ENCODE measurements at places on chromosomes 5 and 9.
A peak's percentile ranks its signal among the peaks of the same experiment; 100 is the strongest.

DNA sequence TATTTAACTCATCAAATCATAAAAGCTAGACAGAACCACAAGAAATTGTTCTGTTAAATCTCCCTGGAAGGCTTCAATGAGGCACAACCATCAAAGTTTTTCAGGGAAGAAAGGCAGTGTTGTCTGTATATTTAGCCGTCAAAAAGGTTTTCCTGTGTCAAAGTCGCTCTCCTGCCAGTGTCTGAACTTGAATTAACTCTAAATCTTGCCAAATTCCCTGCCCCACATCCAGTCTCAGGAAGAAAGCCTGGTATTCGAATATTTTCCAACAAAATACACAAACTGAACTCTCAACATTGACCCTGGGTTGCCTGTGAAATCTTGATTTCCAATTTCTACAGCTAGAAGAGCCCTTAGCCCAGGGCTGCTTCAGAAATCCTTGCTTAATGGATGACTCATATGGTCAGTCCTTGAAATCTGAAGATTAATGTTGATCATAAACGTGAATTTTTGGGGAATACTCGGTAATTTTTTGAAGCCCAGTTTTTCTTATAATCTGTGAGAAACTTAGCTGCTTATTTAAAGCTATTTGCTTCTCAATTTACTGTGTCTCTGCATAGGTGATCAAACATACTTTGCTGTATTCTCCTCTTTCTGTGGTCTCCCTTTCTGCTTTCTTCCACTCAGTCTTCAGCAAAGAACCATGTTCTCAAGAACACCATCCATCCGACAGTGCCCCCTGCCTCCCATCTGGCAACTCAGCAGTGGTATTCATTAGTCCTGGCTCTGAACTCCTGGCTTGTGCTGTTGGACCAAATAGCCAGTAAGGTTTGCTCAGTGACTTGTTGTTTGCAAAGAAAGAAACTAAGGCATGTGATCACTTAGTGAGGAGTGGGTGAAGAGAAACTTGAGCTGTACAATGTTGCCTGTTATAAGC, 58.9 kb downstream of the NREP start:
- DNase-seq: no peak

DNA sequence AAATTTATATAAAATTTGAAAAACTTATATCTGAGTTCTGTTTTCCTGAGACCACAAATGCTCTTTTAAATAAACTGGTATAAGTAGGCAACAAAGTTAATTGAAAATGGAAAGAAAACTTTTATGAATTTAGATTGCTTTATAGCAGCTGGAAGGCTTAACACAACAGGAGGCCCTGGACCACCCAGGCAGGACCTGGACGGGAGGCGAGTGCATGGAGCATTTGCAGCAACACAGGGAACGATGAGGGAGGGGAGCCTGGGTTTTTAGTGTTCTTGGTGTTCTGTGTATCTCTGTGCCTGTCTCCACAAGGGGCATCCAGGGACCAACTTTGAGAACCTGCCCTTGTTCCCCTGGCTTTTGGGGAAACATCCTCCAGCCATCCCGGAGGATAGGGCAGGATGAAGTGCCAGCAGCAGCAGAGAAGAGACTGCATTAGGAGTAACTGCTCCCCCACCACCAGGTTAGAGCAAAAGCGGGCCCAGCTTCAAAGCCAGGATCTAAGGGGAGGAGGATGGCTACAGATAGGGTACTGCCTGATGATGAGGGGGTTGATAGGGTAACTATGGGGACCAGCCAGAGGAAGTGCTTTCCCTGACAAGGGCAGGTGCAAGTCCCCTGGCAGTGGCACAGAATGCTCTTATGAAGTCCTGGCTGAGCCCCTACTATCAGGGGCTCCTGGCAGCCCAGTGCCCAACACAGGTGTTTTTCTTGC, 6.7 kb upstream of the SPATA31E1 start:
- peak; percentile 24 for DNase-seq

DNA sequence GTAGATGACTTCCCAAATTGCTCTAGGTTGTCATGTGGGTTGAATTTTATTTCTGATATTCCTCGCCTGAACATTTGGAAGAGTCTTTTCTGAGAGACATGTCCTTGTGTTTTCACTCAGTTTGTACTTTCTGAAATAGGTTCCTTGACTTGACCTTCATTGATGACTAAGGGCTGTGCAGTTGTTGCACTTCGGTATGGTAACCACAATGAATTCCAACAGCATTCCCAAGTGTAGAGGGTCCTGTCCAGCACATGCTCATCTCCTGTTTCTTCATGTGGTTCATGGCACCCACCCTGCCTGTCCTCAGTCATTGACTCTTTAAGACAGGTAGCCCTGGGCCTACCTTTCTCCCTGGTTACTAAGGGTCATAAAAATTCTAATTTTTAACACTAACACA, 527.8 kb downstream of the MTRR start:
- DNase-seq: no peak

DNA sequence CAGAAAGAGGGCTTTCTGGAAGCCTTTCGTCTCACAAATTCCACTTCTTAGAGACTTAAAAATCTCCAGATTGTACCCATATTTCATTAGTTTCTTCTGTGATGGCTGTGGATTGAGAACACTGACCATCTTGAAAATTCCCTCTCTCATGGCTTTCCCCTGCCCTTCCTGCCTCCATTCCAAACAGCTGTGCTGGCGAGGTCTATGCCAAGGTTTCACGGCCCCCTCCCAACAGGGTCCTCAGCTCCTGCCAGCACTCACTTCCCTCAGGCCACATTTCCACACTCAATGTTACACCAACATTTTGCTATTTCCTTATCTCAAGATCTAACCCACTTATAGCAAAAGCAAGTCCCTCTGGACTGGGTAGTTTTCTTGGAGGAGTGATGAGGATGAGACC, 40.3 kb upstream of the EQTN start:
- DNase-seq: no peak

GRCh38 chr5:5619546-5619945, 197.1 kb downstream of the ICE1 start:
- no peak for DNase-seq

GRCh38 chr9:90499761-90500160, 142.9 kb downstream of the DIRAS2 start:
- DNase-seq: no peak

- DNase-seq: peak; percentile 43
Measured at GRCh38 chr9:90095682-90096081, 490.9 kb downstream of the GADD45G start.

- DNase-seq: no peak
Measured at GRCh38 chr5:59617186-59617771, 276.2 kb downstream of the PDE4D start.

- DNase-seq: no peak
Measured at GRCh38 chr9:95499046-95499676, 17.6 kb downstream of the PTCH1 start.

GRCh38 chr9:72013292-72013760, 47.1 kb downstream of the C9orf57 start:
- DNase-seq: no peak

DNA sequence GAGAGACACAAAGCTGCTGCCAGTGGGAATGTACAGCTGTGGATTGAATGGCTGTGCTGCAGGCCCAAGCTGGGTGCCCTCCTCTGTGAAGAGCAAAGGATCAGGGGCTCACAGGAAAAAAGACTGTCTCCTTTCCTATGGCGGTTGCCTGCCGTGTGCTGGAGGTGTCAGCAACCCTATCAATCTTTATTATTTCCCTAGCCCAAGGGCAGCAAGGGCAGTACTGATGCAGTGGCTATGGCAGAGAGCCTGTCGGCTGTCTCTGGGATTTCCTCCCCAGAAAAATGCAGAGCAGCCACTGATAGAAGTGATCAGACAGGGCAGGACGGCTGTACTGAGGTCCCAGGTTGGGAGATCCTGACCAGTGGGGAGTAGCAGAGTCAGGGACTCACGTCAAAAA, 117.3 kb upstream of the CDH12 start:
- no peak for DNase-seq

DNA sequence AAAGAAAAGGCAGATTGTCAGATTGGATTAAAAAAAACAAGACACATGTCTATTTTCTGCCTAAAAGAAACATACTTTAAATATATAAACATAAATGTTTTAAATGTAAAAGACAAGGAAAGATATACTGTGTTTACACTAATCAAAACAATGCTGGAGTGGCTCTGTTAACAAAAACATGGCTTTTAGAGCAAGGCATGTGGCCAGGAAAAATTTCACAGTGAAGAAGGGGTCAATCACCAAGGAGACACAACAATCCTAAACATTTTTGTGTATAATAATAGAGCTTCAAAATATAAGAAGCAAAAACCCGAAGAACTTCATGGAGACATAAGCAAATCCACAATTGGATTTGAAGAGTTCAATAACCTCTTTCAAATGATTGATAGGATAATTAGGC, 18.5 kb upstream of the GADD45G start:
- DNase-seq: no peak

GRCh38 chr9:120918931-120919842, 7.4 kb downstream of the TRAF1 start:
- DNase-seq: no peak

DNA sequence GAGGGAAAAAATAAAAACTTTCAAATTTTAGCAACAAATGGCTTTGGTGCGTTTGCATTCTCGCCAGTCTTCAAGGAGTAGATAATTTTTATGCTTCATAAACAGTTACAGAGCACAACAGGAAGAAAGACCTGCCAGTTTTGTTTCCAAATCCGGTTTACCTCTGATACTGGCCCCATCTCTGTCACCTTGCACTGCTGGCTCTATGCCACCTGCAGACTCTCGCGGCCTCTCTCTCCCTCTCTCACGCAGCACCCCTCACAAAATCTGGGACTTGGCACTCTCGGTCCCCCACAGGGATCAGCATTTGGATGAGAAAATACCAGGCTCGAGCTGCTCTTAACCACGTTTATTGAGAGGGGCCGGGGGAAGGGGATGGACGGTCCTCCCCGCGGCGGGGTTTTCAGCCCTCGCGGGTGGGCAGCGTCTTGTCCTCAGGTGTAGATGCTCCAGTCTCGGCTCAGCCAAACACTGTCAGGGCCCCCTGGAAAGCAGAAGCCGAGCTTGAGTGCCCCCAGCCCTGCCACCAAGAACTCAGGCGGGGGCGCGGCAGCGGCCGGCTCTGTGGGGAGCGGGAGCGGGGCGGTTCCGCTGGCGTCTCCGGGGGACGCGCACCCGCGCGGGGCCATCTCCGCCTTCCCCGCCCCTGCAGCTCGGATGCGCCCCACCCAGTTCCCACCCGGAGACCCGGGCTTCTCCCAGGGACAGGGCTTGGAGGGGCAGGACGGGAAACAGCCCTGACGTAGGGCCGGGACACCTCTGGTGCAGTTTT, 1.3 kb downstream of the SCGB3A1 start:
- DNase-seq: no peak

DNA sequence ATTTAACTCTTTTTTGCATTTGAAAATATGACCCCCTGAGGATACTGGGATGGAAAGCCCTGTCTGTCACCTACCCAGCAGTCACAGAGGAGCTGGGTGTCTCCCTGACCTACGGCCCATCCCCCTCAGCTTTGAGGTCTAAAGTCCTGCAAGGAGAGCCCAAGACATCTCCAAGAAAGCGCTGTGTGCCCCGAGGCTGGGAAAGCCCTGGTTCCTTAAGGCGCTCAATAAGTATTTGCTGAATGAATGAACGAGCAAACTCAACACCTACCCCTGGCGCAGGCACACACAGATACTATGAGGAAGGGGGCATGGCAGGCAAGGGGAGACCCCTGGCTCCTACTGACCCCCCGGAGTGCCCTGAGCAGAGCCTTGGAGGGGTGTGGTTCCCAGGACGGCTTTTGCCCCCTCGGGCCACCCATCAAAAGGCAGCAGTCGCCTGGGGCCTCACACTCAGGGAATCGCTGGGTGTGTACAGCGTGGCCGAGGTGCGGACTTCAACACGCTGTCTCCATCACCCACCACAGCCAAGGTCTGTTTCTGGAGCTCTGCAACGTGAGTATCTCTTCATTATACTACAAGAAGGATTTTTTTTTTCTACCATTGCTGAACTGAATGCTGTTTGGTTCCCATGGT, 211.6 kb downstream of the ERCC6L2 start:
- DNase-seq: no peak

- DNase-seq: peak; percentile 66
Measured at GRCh38 chr5:141870871-141871270, 7.3 kb downstream of the PCDH1 start.

DNA sequence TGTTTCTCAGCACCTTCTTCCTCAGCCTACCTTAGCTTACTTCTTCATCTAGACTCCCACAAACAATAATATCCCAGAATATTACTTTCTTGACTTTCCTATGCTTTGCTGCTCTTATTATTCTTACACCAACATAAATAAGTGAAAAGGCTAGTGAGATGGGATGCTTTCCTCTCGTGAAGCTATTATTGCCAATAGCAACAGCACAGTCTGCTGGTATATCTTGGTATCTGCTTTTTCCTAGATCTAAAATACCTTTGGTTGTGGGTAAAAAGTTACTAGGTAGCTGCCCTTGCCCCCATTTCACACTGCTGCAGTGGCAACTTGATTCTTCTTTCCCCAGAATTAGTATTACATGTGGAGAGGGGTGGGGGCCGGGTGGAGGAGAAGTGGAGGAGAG, 26.1 kb upstream of the GLIPR2 start:
- no peak for DNase-seq

GRCh38 chr5:179819296-179820126, 1.2 kb upstream of the SQSTM1 start:
- DNase-seq: peak; percentile 82

DNA sequence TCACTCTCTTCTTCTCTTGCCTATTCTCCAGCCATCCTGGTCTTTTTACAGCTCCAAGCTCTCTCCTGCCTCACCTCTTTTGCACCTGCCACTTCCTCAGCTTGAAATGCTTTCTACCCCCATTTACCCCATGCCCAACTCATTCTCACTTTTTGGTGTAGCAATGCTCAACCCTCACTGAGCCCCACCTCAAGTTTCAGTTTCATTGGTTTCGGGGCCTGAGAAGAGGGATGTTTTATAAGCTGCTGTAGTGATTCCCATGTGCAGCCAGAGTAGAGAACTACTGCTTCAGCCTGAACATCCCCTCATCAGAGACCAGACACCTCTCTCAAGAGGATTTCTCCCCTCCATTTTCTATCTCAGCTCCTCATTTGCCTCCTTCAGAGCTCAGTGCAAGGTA, 45.2 kb upstream of the FYB1 start:
- no peak for DNase-seq

GRCh38 chr9:1490341-1491232, 440.4 kb downstream of the DMRT2 start:
- no peak for DNase-seq

GRCh38 chr9:111944241-111944866, 47.7 kb downstream of the UGCG start:
- no peak for DNase-seq

- no peak for DNase-seq
Measured at GRCh38 chr9:90961375-90961774, 159.8 kb downstream of the SYK start.

- no peak for DNase-seq
Measured at GRCh38 chr5:158942217-158942616, 157.5 kb downstream of the EBF1 start.

DNA sequence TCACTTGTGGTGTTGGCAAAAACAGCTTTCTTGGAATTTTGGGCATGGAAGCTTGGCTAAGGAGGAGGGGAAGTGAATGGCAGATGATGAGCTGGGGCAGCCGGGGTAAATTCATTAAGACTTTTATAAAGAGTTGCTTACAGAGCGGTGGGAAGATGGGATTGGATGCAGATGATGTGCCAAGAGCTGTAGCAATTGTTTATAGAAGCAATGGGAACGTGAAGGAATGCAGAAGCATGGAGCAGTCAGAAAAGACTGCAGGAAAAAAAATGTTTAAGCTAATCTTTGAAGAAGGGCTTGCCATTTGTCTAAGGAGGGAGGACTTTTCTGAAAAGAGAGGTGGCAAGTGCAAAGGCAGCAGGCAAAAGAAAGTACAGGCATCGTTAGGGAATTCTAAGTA, 86.6 kb upstream of the SHISAL2B start:
- no peak for DNase-seq
